ENCODE measurements at places on chromosomes 16 and 17. TPM values are rescaled to one million over a fixed set of nuclear protein-coding genes. Genes with fewer than 3 reads are reported as not detected.

The FN3K gene
- 9.8 TPM for total RNA-seq

The CMTM2 gene
- total RNA-seq, result not detected

The ARHGAP44 gene
- 18.3 TPM for total RNA-seq

GRCh38 chr17:39642291-39643074, 5.5 kb downstream of the STARD3 start:
- no peak for DNase-seq

DNA sequence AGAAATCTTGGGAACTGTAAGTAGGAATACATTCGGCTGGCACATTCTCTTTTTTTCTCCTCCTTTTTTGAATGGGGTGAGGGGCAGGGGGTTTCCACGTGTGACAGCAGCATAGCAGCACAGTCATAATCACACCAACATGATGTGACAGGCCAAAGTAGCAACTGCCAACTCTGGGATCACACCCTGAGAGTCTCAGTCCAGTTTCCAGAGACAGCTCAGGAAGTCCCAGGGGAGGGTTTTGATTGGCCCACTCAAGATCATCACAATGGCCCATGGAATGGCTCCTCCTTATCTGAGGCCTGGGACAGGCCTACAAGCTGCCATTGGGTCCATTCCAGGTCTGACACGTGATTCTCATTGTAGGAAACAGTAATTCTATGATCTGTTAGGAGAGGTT, 207.1 kb upstream of the ASIC2 start:
- DNase-seq, result no peak

- no peak for DNase-seq
These were observed 42.4 kb upstream of the AKTIP start for GRCh38 chr16:53545433-53545832.

- DNase-seq, result no peak
These were observed 1.7 kb downstream of the ADGRG5 start for GRCh38 chr16:57544124-57544653.

- no peak for DNase-seq
These were observed 181.9 kb upstream of the CACNG5 start for GRCh38 chr17:66652840-66653507.

DNA sequence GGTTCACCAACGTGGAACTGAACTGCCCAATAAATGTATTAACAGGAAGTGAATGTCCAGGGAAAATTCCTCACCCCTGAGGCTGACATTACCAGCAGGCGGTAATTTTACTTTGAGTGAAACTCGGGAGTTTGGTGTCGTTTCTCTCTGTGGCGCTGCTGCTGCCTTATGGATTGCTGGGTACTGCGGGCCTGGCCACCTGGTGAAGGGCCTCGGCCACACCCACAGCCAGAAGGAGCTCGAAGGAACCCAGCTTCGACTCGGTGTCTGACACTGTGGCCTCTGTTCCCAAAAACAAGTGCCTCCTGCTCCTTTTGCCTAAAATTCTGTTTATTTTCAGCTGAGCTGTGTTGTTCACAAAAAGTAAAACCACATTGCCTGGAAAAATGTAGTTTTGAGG, 115.0 kb downstream of the BANP start:
- no peak for DNase-seq

DNA sequence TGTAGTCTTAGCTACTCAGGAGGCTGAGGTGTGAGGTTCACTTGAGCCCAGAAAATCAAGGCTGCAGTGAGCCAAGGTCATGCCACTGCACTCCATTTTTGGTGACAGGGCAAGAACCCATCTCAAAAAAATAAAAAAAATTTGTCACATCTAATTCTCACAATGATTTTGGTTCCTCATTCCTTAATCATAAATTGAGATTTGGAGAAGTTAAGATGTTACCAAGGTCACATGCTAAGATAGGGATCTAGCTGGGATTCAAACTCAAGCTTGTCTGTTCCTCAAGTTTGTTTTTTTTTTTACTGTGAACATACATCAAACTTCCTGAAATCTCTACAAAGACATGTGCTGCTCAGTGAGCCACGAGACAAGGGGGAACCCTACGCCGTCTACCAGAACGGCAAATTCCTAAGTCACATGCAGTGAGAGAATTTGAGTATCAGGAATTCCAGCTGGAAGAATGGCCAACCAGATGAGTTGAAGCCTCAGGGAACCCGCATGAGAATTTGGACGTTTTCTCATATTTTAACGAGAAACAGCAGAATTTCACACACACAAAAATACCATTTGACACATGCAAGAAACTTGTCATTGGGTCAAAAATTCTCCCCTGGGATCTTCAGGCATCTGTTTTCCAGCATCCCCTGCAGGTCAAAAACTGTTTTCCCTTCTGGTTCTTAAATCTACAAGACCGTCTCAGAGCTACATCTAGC, 414.1 kb upstream of the GOT2 start:
- DNase-seq, result no peak

Data from frontal cortex (tissue), 4 donors.